Muscle of back (tissue), 13 donors: ENCODE measurements at places on chromosomes 4 and X.

- DNase-seq: no peak
Observed at GRCh38 chr4:114264877-114265291, 285.4 kb upstream of the ARSJ start.

- DNase-seq: no peak
Observed at GRCh38 chrX:150464001-150464400, 100.9 kb downstream of the MAMLD1 start.

GRCh38 chr4:80126435-80126834, 53.4 kb upstream of the ANTXR2 start:
- no peak for DNase-seq

GRCh38 chrX:25039036-25039435, 23.3 kb upstream of the ARX start:
- DNase-seq: no peak

GRCh38 chr4:80717204-80717603, 313.3 kb upstream of the BMP3 start:
- no peak for DNase-seq

GRCh38 chr4:154019811-154020210, 230.9 kb upstream of the SFRP2 start:
- peak; percentile 22 for DNase-seq
